Kidney glomerular epithelial cell (primary cell): ENCODE measurements at places on chromosomes 6 and 20.

- DNase-seq = no peak
These were observed 27.7 kb downstream of the AKIRIN2 start for GRCh38 chr6:87674290-87674689.

GRCh38 chr6:7541175-7542064 lies at the start of gene DSP:
DSP (plus strand) TSS chr6:7541671; CDS start chr6:7541916, 245 bp downstream.
- DNase-seq = peak; percentile 81

GRCh38 chr6:100382767-100383195 lies 81.9 kb downstream of the SIM1 start:
- DNase-seq = peak; percentile 17

GRCh38 chr6:169407325-169407724 lies 153.7 kb upstream of the THBS2 start:
- no peak for DNase-seq

DNA sequence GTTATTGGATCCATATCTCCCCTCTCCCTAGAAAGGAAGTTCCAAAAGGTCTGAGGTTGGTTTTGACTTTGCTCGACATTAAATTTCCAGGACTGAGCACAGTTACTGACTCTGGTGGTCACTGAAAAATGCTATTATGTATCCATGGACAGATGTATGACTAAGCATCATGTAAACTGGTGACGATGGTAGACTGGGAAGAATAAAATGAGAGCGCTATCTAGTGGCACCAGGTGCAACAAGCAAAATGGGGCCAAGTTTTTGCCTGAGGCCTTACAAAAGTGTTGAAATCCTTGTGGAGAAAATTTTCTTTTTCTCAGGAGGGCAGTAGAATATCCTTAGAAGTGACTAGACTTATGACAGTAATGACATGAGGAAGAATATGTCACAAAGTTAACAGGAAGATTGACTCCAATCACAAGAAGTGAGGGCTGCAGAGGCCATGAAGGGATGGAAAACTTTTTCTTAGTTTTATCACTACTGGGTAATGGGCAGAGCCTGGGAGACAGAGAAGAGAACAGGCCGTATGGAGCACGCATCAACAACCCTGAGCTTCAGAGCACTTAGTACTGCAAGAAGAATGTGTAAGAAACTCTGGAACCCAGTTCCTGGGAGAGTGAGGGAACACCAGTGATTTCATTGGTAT lies 88.9 kb upstream of the ELOVL5 start:
- peak; percentile 68 for DNase-seq

DNA sequence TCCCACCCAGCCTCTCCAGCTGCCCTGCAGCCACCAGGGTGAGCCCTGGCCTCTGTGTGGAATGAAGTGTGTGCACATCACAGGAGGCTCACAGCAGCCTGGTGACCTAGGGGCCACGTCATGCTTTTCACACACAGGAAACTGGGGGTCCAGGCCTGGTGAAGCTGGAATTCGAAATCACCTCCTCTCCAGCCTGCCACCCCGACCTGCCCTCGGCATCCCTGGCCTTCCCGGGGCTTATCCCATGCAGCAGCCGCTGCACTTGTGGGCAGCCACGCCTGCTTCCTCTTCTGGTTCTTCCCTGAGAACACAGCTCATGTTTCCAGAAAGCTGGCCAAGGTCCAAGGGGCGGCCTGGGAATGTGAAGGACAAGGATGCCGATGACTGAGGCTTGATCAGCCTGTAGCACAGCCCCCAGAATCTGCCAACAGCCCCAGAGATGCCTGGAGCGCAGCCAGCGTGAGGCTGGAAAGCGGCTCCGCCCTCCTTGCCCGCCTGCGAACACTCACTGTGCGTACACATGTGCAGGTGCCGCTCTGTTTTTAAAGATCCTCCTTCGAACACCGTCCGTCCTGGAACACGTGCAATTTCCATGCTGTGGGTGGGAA lies 4.2 kb upstream of the NTSR1 start:
- DNase-seq = peak; percentile 66

- no peak for DNase-seq
These were observed 27.0 kb downstream of the TOX2 start for GRCh38 chr20:43941476-43942200.

DNA sequence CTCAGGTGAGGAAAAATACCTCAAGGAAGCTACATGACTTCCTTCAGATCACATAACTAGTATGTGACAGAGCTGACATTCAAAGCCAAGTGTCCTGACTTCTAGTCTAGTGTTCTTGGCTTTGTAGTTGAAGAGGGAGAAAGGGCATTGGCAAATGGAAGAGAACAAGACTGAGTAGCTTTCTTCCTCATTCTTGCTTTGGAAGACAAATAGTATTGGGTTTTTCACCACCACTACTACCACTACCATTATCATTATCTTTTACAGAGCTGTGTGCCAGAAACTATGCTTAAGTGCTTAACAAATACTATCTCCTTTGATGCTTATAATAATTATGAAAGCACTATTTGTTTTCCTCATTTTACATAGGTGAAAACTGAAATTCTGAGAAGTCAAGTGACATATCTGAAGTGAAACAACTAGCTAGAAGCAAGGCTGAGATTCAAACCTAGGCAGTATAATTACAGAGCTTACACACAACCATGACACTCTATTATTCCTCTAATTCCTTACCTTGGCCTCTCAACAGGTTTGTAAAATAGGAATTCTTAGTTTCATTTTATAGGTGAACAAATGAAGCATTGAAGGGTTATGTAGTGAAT lies 6.8 kb downstream of the ACSS2 start:
- no peak for DNase-seq

GRCh38 chr6:116579143-116579542 lies 7.8 kb downstream of the RWDD1 start:
- DNase-seq = no peak

DNA sequence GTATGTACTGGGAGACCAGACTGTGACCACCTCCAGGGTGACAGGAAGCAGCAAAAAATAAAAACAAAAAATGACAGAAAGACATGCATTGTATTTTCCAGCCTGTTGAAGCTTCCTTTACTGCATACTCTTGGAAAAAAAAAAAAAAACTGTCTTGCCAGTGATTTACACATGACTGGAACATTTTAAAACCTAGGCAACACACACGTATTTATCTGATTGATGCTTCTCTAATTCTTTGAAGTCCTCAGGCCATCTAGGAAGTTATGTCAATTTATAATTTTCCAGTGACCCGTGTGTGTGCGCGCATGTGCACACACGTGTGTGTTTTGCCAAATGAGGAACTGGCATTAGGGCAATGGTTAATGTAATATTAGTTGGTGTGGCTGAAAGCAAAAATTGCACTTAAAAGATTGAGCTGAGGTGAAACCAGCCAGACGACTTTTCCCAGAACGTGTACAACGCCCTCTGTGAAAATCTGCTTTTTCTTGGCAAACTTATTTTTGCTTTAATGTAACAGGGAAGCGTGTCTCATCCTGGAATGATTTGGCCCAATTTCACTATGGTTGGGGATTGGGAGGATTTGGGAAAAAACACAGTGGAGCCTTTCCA lies 315.2 kb downstream of the TFAP2A start:
- DNase-seq = no peak

DNA sequence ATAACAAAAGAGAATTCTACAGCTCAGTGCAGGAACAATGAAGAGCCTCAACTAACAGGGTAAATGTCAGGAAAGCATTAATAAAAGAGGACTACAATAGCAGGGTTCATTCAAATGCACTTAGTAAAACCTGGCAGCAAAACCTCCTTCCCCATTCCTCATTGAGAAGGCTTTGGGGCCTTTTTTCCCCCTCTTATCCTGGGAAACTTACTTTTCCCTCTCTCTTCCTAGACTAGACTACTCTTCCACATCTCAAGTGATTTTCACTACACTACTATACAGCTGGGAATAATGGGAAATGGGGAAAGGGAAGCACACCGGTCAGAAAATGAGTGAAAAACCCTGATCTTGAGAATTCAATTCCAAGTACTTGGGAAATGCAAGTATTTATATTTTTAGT lies 10.1 kb downstream of the ROMO1 start:
- DNase-seq = no peak

DNA sequence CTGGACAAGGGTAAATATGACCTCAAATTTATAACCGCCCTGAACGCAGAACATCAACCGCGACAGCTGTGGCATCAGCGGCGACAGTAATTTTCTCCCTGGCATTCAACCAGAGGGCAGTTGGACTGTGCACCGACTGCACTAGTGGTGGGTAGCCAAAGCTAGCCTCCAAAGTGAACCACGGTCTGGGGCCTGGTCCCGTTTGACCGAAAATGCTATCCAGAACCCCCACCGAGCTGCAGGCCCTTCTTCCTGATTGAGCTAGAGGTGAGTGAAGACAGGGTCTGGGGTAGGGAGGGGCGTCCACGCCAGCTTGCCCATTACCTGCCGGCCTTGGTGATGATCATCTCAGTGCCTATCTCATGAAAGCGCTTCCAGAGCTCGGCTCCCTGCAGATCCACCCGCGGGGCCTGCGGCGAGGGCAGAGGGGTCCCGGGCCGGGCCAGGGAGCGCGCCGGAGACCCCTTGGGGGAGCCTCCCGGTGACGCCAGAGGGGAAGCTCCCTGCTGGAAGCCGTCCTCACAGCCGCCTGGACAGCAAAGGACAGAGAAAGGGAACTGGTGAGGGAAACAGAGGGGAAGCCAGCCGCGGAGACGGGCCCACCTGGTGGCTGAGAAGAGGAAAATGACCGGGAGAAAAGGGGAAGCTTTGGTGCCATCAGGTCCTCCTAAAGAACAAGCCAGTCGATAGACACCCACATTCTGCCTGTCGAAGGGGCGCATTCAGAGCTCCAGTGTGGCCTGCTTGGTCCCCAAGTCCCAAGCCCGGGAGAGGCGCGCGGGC lies 2.0 kb downstream of the TBX18 start:
- DNase-seq = no peak

- no peak for DNase-seq
These were observed 294.1 kb downstream of the NRN1 start for GRCh38 chr6:5712349-5713215.

DNA sequence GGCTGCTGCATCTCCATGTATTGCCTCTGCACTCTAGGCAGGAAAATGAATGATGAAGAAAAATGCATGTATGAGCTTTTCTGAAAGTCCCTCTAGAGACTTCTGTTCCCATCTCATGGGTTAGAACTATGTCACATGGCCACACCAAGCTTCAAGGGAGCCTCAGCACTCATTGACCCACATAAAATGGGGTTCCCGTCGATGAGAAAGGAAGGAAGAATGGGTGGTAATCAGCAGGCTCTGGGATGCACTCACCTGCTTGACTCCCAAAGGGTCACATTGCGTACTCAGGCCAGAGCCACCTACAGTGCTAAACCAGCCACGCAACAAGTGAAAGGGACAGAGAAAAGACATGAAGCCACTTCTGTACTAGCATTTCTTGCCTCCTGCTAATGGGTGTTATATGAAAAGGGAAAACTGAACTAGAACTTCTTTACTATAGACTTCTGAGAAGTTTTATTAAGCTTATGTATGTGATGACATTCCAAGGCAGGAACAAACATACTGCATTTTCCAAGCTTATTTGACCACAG lies 95.8 kb upstream of the GCM1 start:
- DNase-seq = no peak

DNA sequence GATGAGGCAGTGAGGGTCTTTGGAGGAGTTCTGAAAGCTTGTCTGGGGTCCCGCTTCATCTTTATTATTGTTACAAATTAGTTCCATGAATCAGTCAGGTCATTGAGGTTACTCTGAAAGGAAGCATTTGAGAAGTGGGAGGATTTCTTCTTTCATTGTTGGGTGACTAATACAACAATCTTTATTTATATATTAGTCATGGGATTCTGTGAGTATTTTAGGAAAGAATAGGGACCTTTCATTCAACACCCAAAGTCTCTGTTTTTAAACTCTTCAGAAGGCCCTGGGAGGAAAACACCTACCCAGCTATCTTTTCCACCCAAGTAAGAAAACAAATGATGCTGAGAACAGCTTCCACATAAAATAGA lies 98.3 kb downstream of the SOD2 start:
- peak; percentile 91 for DNase-seq

- no peak for DNase-seq
These were observed 3.8 kb upstream of the SPO11 start for GRCh38 chr20:57325632-57326356.
